ENCODE measurements at places on chromosomes 6 and 20. TPM values are rescaled to one million over a fixed set of nuclear protein-coding genes. Genes with fewer than 3 reads are reported as not detected.

- no peak for DNase-seq
- no peak overlapping the region for H3K4me3 ChIP-seq
- H3K27ac ChIP-seq, result no peak overlapping the region
- H3K27me3 ChIP-seq, result peaks cover 13% of the 10 kb centered on the region
- H3K36me3 ChIP-seq, result no peaks in the 10 kb centered on the region
Observed at GRCh38 chr20:43853174-43853803, 61.4 kb upstream of the TOX2 start.

GRCh38 chr20:62501801-62502495 lies 26.2 kb upstream of the GATA5 start:
- no peaks in the 10 kb centered on the region for H3K36me3 ChIP-seq
- no peaks in the 10 kb centered on the region for H3K27me3 ChIP-seq
- peak overlapping the region; percentile 77 for H3K27ac ChIP-seq
- DNase-seq, result peak; percentile 71
- H3K4me3 ChIP-seq, result peak overlapping the region; percentile 18

- H3K36me3 ChIP-seq, result peaks cover 14% of the 10 kb centered on the region
- no peak overlapping the region for H3K4me3 ChIP-seq
- H3K4me1 ChIP-seq, result peaks cover 30% of the 10 kb centered on the region
- H3K27me3 ChIP-seq, result no peaks in the 10 kb centered on the region
- no peak for DNase-seq
Observed at GRCh38 chr6:15356179-15356578, 110.3 kb downstream of the JARID2 start.

Gene BTN3A1
- total RNA-seq, result 100 TPM

Gene FOXS1
- not detected for total RNA-seq

Gene SIRPD
- 0.15 TPM for total RNA-seq

DNA sequence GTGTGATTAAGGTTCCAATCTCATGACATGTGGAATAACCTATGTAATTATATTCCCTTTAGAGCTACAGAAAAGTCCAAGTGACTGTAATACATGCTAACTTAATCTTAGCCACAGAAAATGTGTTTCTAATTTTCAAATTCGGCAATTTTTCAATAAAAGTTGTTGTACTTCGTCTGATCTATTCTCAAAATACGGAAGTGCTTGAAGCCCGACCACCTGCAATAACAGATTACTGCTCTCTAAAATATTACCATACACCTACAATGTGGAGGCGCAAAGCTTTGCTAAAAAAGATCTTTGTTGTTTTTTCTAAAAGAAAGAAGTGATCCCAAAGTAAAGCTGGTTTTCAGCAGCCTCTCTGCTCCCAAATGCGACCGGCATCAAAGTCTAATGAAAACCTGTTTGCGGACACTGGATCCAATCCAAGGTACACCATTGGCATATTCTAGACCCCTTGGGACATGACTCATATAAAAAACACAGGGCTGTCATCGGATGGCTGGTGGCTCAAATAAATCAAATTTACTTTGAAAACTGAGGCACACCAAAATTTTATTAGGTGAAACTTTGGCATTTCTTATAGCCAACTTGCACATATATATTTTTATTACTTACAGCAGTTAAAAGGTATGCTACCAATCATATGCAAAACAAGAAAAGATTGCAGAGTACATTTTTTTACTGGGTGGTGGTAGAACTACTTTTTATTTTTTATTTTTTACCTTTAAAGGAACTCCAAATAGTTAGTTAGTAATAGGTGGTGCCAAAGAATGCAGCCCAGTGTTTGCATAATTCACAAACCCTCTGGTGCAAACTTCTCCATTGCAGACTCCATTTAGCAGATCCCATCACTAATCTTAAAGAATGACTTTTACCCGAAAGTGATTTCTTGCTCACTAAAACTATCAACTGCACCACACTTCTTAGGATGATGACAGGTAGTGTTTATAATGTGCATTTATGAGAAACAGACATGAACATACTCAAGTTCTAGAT lies 118.7 kb upstream of the TBX18 start:
- no peaks in the 10 kb centered on the region for H3K4me1 ChIP-seq
- H3K27ac ChIP-seq, result no peak overlapping the region
- no peak for DNase-seq
- no peaks in the 10 kb centered on the region for H3K27me3 ChIP-seq

DNA sequence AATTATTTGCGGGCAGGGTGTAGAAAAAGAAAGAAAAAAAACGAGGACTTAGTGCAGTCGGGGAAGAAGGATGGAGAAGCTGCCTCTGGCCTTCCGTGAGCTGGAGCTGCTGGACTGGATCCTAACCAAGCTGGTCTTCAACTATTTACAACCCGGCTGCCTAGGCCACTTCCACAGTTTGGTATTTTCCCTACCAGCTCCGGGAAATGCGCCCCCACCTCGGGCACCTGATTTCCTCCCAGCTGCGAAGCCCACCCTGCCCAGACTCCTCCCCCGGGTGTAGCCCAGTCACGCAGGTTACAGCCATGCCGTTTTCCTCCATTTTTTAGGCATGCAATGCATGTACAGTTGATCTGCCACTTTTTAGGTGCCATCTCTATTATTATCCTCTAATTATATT lies 21.2 kb downstream of the THEMIS start:
- H3K4me3 ChIP-seq, result peak overlapping the region; percentile 46
- no peaks in the 10 kb centered on the region for H3K27me3 ChIP-seq
- peaks cover 67% of the 10 kb centered on the region for H3K4me1 ChIP-seq
- no peak for DNase-seq
- H3K36me3 ChIP-seq, result peaks cover 58% of the 10 kb centered on the region
- peak overlapping the region; percentile 69 for H3K27ac ChIP-seq

GRCh38 chr6:25375125-25375524 lies 96.0 kb downstream of the CARMIL1 start:
- peaks cover 17% of the 10 kb centered on the region for H3K36me3 ChIP-seq
- H3K4me3 ChIP-seq, result no peak overlapping the region
- DNase-seq, result no peak
- peaks cover 19% of the 10 kb centered on the region for H3K4me1 ChIP-seq
- no peak overlapping the region for H3K27ac ChIP-seq
- H3K27me3 ChIP-seq, result peaks cover 3% of the 10 kb centered on the region

DNA sequence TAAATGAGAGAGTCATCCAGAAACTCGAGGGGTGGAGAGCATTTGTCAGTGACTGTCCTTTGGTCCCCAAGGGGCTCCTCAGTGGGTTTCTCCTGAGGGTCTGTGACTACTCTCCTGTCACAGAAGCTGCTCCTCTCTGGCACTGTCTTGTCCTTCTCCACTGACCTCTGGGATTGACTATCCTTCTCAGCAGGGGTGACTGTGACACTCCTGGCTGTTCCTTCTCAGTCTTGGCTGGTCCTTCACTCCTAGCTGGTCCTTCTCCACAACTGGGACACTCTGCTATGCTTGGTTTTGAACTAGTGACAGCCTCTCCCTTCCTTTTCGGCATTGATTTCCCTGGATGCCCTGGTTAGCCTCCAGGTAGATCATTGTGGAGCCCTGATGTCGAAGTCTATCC lies 33.5 kb downstream of the DYNLT1 start:
- H3K27me3 ChIP-seq, result no peaks in the 10 kb centered on the region
- no peak for DNase-seq

DNA sequence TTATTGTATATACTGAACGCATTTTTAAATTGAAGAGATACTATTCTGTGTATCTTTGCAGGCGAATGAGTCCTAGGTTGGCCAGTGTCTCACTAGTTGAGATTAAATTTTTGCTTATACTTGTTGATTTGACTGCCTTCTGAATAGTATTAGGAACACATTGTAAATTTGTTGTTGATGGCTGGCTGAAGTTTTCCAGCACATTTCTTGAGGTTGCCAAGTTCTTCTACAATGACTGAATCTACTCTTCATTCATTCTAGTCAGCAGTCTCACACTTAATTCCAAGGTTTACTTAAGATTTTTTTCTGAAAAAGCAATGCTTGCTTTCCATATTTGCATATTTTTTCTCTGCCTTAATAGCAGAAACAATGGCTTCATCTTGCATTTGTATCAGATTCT lies 151.7 kb downstream of the ZFAND3 start:
- peaks cover 22% of the 10 kb centered on the region for H3K4me1 ChIP-seq
- no peak overlapping the region for H3K27ac ChIP-seq
- H3K36me3 ChIP-seq, result peaks cover 46% of the 10 kb centered on the region
- no peaks in the 10 kb centered on the region for H3K27me3 ChIP-seq
- no peak overlapping the region for H3K4me3 ChIP-seq

DNA sequence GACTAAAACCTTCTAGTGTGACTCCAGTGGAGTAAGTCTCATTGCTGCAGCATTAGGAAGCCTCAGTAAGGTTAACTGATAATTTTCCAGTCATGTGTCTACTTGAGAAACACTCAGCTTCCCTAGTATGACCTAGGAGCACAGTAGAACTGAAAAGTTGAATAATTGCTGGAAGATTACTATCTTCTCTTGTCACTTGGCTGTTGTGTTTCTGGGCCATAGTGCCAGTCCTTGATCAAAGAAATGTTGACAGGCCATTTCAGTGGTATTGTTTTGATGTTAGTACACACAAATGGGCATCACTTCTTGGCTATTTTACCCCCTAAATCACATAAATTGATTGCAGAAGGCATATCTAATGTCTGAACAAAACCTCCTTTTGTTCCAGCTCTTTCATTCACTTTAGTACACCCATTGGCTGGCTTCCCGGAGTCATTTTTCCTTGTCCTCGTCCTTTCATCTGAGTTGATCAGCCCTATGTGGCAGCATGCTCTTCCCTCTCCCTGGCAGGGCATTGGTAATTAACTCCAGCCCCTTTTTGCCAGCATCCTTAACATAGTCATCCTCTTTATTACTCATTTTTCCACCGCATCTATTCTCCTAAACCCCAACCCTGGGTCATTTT lies 6.0 kb downstream of the ENPP3 start:
- H3K27ac ChIP-seq, result no peak overlapping the region
- no peaks in the 10 kb centered on the region for H3K4me1 ChIP-seq
- no peaks in the 10 kb centered on the region for H3K36me3 ChIP-seq

Gene IP6K3
- not detected for total RNA-seq

- no peak overlapping the region for H3K4me3 ChIP-seq
- H3K27me3 ChIP-seq, result peaks cover 4% of the 10 kb centered on the region
- DNase-seq, result no peak
- H3K36me3 ChIP-seq, result no peaks in the 10 kb centered on the region
Observed at GRCh38 chr20:41273445-41273844, 44.1 kb downstream of the ZHX3 start.

Gene TMEM74B
- total RNA-seq, result 0.83 TPM

- peaks cover 84% of the 10 kb centered on the region for H3K4me1 ChIP-seq
- H3K4me3 ChIP-seq, result peak overlapping the region; percentile 62
- H3K27ac ChIP-seq, result peak overlapping the region; percentile 100
- H3K27me3 ChIP-seq, result peaks cover 2% of the 10 kb centered on the region
- no peak for DNase-seq
Observed at GRCh38 chr6:26029857-26030653, 57.2 kb upstream of the HFE start.

DNA sequence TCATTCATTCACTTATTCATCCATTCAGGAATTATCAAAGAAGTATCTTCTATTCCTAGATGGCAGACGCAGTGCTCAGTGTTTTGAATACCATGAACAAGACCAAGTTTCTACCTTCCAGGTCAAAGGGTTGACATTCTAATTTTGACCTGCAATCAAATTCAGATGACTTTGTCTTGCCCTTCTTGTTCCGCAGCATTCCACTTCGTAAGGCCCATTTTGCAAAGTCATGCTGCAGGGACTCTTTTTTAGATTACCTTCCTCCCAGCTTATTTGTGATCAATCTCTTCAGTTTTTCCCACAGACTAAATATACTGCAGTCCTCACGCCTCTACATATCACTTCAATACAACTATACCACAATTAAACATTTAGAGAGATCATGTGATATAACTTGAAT lies 7.1 kb upstream of the TAAR1 start:
- H3K27me3 ChIP-seq, result peaks cover 3% of the 10 kb centered on the region
- H3K27ac ChIP-seq, result no peak overlapping the region
- H3K4me1 ChIP-seq, result peaks cover 5% of the 10 kb centered on the region
- H3K4me3 ChIP-seq, result no peak overlapping the region
- DNase-seq, result no peak

DNA sequence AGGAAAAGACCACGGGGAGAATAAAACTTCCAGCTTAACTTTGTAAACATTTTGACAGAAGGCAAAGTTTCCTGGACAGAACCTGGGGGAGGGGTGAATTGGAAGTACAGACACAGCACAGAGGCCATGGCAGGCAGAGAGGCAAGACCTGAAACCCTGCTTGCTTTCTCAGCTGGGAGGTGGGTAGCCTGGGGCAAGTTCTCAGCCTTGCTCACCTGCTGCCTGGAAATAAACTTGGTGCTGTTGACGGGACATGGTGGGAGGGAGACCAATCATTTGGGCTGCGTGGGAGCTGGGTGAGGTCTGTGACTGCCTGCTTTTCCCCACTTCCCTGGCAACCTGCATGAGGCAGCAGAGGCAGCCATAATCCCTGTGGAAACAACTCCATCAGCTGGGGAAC lies 221.3 kb downstream of the MOXD1 start:
- H3K36me3 ChIP-seq, result no peaks in the 10 kb centered on the region
- DNase-seq, result no peak
- no peaks in the 10 kb centered on the region for H3K4me1 ChIP-seq
- no peaks in the 10 kb centered on the region for H3K27me3 ChIP-seq

DNA sequence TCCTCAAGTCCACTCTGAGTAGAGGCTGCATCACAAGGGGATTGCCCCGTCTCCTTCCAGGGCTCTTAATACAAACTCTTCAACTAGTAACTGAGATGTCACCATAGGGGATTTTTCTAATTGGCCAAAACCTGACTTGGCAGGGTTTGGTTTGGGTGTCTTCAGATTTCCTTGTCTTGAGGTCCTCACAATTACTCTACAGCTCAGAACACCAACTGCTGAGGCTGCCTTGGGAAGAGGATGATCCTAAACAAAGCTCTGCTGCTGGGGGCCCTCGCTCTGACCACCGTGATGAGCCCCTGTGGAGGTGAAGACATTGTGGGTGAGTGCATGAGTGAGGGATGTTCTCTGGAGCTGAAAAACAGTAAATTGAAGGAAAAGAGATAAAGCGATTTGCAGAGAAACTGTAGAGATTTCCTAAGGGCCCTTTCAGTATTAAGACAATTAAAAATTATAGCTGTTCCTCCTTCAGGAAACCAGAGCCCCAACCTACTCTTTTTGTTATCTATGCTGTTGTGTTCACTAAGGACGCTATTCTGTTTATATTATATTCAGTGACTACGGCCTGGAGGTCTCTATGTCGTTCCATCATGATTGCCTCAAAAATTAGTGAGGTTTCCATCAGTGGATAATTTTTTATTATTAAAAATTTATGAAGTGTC lies at the start of gene HLA-DQA1:
TSS of gene HLA-DQA1 (plus strand) at position 188 of the 662 bp plus-strand sequence. CDS start at position 241, 53 bp downstream.
- H3K27me3 ChIP-seq, result peaks cover 32% of the 10 kb centered on the region
- peaks cover 14% of the 10 kb centered on the region for H3K36me3 ChIP-seq
- peak within 1 kb of the TSS; percentile 62 for H3K4me3 ChIP-seq

GRCh38 chr20:49280463-49281058 lies 2.7 kb upstream of the ZNFX1 start:
- peak overlapping the region; percentile 100 for H3K4me3 ChIP-seq
- H3K27me3 ChIP-seq, result no peaks in the 10 kb centered on the region
- H3K27ac ChIP-seq, result peak overlapping the region; percentile 68

- H3K27me3 ChIP-seq, result no peaks in the 10 kb centered on the region
- no peak for DNase-seq
- peaks cover 3% of the 10 kb centered on the region for H3K36me3 ChIP-seq
- no peak overlapping the region for H3K27ac ChIP-seq
- no peak overlapping the region for H3K4me3 ChIP-seq
Observed at GRCh38 chr20:49695830-49696229, 17.8 kb downstream of the B4GALT5 start.

Gene LINC00237
- total RNA-seq, result not detected

- no peaks in the 10 kb centered on the region for H3K27me3 ChIP-seq
- no peak overlapping the region for H3K27ac ChIP-seq
- no peak overlapping the region for H3K4me3 ChIP-seq
- no peak for DNase-seq
- H3K4me1 ChIP-seq, result no peaks in the 10 kb centered on the region
- H3K36me3 ChIP-seq, result no peaks in the 10 kb centered on the region
Observed at GRCh38 chr6:124723671-124724070, 238.6 kb upstream of the RNF217 start.
